RWPE2 (cell line): ENCODE measurements at places on chromosomes 5 and 9.

- DNase-seq = no peak
Observed at GRCh38 chr5:73587923-73588322, 22.4 kb downstream of the UTP15 start.

GRCh38 chr5:74152625-74153254, 487.8 kb downstream of the ENC1 start:
- no peak for DNase-seq

DNA sequence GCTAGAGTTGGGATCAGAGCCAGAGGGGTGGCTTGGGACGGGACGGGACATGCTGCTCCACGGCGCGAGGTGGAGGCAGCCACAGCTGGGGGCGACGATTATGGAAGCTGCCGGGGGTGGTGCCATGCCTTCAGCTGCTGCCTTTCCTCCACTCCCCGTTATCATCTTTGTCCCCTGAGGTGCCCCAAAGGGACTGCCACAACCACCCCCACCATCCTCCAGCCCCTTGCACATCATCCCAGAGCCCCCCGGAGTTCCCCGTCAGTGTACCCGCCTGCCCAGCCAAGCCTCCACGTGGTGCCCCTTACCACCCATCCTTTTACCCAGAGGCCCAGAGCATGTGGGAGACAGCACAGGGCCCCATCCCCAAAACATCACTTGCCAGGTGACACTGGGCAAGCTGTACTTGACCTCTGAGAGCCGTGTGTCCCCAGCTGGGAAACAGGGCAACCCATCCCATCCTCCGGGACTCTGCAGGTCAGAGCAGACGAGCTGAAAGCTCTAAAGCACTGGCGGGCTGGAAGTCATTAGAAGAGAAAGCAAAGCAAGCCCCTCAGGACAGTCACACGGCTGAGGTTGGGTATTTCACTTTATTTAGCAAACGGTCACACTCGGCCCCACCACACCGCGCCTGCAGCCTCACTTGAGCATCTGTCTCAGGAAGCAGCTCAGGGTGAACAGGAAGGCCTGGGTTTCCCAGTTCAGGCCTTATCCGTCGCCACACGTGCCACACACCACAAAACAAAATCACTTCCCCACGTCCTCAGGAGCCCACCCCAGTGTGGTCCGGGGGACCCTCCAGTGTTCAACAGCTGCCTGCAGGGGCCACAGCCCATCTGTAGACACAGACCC, 19.5 kb upstream of the MXD3 start:
- DNase-seq = no peak

DNA sequence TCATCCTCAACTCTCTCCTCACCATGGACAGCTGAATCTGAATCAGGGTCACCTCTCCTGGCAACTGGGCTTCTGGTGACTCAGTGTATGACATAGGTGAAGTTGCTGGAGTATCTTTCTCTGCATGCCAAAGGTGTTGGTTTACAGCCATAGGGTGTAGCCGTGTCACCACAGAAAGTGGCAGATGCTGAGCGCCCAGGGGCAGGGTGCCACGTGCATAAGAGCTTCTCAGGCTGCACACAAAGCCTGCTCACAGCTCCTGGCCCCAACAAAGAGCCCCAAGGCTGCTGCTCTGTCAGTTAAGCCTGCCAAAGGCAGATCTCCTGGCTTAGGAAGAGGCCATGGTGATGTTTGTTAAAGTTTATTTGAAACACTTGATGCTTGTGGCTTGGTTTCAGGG, 297.7 kb upstream of the WWC1 start:
- DNase-seq = no peak
